ENCODE measurements at places on chromosomes 13 and 19.

GRCh38 chr19:46931202-46931601 is 70.4 kb downstream of the ARHGAP35 start:
- DNase-seq, result no peak

- no peak for DNase-seq
Observed at GRCh38 chr13:108056278-108056677, 159.1 kb downstream of the LIG4 start.

GRCh38 chr13:25291691-25292090 is 4.4 kb upstream of the MTMR6 start:
- DNase-seq, result no peak

GRCh38 chr19:50859849-50860248 is 5.1 kb downstream of the KLK3 start:
- no peak for DNase-seq

GRCh38 chr13:30305456-30305970 is 1.8 kb downstream of the KATNAL1 start:
- DNase-seq, result no peak

DNA sequence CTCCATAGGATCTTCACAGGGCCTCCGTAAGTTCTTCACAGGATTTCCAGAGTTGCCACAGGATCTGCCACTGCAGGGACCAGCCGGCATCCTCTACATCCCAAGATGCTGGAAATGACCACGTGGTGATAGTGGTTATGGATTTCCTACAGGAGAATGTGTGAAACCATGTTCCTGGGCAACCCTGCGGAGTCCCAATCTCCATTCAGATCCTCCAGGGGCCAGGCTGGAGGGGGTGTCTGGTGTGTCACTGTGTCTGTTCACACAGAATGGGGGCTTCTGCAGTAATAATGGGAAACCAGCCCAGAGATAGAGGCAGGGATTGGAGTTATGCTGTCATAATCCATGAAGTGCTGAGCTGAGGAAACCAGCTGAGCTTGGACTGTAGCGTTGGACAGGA is 8.6 kb downstream of the LILRA6 start:
- DNase-seq, result no peak

DNA sequence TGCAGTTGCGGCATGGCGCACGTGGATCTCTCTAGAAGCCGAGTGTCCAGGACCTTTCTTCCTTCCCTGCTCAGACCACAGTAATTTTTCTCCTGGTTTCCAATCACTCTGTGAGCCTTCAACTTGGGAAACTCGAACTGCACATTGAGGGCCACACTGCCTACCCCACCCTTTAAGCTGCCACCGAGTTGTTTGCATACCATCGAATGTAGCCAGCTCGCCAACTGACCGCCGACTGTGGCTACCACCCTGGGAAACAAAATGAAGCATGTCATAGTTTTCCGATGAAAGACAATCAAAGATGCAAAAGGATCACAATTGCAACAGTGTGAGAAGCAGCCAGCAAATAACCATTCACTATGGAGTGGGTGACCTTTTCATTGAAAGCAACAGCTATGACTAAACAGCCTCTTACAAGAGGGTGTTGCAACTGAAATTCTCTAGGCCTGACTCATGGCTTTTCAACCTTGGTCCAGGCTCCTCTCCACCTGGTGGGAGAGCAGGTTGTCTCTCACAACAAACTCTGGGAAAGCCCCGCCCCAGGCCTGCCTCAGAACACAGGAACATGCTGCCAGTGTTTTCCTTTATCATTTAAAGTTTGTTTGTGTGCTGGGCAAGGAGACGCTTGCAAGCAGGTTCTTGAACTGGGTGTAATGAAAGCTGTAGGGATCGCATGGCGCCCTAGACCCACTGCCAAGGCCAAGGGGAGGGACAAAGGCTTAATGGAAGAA is 141.7 kb upstream of the SERP2 start:
- DNase-seq, result no peak

DNA sequence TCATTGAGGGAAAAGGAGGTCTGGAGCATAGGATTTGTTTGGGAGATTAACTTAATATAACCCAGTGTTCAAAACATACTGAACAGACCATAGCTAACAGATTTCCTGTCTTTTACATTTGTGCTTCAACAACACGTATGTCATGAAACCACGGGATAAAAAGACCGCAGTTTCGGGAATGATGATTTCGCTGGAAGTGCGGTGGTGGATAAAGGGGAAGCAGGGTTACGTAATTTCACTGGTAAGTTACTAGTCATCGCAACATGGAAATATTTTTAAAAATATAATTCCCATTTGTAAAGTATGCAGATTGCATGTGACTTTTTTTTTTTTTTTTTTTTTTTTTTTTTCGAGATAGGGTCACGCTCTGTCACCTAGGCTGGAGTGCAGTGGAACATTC is 237.4 kb downstream of the LMO7 start:
- DNase-seq, result no peak

DNA sequence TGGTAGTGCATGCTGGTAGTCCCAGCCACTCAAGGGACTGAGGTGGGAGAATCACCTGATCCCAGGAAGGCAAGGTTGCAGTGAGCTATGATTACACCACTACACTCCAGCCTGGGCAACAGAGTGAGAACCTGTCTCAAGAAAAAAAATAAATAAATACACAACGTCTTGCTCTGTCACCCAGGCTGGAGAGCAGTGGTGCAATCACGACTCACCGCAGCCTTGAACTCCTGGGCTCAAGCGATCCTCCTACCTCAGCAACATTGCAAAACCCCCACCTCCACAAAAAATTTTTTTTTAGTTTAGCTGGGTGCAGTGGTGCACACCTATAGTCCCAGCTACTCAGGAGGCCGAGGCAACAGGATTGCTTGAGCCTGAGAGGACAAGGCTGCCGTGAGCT is 8.8 kb downstream of the TPM4 start:
- DNase-seq, result no peak

DNA sequence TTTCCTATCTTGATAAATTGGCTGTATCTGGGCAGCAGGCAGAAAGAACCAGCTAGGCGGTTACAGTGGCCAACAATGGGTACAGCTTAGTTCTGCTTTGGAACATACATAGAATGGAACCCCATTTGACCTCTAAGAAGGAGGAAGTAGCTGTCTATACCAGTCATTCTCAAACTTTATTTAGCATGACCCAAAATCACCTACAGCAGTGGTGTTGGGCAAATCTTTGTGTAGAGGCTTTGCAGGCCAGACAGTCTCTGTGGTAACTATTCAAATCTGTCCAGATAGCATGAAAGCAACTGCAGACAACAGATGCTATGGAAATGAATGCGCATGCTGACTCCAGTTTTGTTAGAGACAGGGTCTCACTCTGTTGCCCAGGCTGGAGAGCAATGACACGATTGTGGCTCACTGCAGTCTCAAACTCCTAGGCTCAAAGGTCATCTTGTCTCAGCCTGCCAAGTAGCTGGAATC is 12.0 kb upstream of the KCNC3 start:
- no peak for DNase-seq

GRCh38 chr19:49849433-49850220 is 1.3 kb upstream of the PTOV1 start:
- no peak for DNase-seq

GRCh38 chr19:39131255-39131755 is 5.7 kb downstream of the PAK4 start:
- no peak for DNase-seq

- DNase-seq, result no peak
Observed at GRCh38 chr19:36973844-36974195, 57.7 kb downstream of the ZNF568 start.

DNA sequence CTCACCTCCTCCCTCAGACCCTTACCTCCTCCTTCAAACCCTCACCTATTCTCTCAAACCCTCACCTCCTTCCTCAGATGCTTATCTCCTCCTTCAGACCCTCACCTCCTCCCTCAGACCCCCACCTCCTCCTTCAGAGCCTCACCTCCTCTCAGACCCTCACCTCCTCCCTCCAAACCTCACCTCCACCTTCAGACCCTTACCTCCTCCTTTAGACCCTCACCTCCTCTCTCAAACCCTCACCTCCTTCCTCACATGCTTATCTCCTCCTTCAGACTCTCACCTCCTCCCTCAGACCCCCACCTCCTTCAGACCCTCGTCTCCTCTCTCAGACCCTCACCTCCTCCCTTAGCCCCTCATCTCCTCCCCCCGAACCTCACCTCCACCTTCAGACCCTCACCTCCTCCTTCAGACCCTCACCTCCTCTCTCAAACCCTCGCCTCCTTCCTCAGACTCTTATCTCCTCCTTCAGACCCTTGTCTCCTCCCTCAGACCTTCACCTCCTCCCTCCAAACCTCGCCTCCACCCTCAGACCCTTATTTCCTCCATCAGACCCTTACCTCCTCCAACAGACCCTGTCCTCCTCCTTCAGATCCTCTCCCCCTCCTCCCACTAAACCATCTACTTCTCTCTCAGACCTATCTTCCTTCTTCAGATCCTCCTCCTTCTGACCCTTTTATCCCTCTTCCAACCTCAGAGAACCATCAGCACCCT is 2.5 kb upstream of the BCL3 start:
- no peak for DNase-seq

DNA sequence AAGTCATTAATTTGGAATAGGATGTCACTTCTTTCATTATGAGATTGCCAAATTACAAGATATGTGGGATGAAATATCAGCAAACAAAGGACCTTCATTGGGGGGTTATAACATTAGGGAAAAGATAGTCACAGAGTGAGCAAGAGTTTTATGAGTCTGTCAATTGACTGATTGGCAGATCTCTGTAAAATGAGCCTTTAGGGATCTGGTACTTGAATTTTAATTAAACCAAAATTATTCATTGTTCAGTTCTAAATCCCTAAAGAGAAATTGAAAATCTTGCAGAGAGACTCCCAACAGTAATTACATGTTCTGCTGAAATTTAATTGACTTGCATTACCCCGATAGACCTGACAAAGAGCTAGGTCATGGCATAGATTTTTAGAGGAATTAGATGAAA is 768.1 kb upstream of the SPRY2 start:
- DNase-seq, result no peak

DNA sequence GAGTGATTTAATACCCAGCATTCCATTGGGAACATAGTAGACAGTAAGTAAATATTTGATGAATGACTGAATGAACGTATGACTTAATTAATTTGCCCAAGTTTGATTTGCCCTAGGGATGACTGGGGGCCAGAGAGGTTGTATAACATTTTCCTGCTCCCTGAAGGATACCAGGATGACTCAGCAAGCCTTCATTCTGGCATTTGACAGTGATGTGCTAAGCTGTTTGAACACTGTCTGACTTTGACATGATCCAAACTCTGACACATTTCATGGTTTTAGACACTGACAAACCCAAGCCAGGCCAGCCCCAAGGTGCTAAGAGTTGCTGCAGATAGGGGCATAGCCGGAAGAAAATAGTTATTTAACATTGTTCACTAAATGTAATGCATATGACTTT is 53.4 kb upstream of the KLF12 start:
- DNase-seq, result no peak

DNA sequence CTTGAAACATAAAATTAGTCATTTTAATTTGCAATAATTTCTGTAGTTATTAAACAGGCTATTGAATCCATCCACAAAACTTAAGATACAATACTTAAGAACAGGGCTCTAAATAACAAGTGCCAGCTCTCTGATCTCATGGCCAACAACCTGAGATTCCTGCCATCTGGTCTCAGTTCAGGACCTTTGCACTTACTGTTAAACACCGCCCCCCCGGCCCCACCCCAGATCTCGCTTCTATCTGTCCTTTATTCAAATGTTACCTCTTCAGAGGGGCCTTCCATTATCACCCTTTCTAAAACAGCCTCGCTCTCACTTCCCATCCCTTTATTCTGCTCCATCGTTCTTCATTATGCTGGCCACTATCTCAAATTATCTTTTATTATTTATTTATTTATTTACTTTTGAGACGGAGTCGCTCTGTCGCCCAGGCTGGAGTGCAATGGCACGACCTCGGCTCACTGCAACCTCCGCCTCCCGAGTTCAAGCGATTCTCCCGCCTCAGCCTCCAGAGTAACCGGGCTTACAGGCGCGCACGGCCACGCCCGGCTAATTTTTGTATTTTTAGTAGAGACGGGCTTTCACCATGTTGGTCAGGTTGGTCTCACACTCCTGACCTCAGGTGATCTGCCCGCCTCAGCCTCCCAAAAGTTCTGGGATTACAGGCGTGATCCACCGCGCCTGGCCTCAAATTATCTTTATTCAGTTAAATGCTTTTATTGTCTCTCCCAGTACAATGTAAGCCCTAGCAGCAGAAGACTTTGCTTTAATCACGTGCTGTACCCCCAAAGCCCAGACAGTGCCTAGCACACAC is 838 bp upstream of the SNRNP70 start:
- no peak for DNase-seq

DNA sequence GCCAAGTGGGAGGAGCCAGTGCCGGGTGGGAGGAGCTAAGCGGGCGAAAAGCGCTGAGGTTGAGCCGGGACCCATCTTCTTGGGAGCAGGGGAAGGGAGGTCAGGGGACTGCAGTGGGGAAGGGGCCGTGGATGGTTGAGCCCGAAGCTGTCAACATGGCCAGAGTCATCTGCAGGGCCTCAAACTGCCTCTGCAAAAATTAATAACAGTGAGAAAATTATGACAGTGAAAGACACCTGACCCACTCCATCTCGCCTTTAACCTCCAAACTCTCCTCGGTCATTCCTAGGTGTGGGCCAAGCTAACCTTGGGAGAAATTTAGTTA is 30.1 kb downstream of the ZNF557 start:
- DNase-seq, result no peak

GRCh38 chr13:77389625-77390000 is 62.7 kb upstream of the MYCBP2 start:
- no peak for DNase-seq

DNA sequence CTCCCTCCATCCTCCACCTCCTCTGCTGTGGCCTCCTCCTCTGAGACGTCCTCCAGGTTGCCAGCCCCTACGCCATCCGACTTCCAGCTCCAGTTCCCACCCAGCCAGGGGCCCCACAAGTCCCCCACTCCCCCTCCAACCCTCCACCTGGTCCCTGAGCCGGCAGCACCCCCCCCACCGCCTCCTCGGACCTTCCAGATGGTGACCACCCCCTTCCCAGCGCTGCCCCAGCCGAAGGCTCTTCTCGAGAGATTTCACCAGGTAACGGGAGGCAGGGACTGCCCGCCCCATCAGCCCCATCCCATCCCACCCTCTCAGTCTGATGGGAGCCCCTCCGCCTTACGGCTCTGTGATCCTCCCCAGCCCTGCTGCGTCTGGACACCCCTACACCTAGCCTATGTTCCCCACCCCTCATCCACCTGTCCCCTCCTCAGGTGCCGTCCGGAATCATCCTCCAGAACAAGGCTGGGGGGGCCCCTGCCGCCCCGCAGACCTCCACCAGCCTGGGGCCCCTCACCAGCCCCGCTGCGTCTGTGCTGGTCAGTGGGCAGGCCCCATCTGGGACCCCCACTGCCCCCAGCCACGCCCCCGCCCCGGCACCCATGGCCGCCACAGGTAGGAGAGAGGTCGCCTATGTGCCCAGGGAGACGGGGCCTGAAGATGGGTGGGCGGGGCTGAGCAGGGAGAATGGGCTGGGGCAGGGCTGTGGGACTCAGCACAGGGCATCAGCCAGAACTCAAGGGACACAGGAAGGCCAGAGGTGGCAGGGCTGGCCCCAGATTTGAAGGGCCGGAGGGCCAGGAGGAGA is 18.6 kb upstream of the EHD2 start:
- no peak for DNase-seq

DNA sequence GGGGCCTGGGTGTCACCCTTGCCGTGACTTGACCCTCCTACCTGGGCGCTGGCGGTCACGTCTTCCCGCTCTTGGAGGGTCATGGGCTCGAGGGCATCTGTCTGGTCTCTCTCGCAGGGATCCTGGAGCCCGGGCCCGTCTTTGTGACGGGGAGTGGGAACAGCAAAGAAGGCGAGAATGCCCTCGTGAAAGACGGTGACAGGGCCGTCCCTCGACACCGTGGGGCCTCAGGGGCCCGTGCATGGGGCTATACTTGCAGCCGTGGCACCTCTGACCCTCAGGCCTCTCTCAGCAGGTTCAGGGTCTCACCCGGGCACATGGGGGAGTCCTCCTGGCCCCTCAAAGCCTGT is 20.9 kb upstream of the MATK start:
- no peak for DNase-seq

All from hematopoietic multipotent progenitor cell (in vitro differentiated cells).